Lung (tissue), 17 donors: ENCODE measurements at places on chromosomes 3 and 15. TPM values are rescaled to one million over a fixed set of nuclear protein-coding genes. Genes with fewer than 3 reads are reported as not detected.

GRCh38 chr15:49137861-49138260 is 17.5 kb downstream of the COPS2 start:
- no peak for DNase-seq
- H3K4me3 ChIP-seq: no peak overlapping the region
- peaks cover 30% of the 10 kb centered on the region for H3K36me3 ChIP-seq
- H3K4me1 ChIP-seq: no peaks in the 10 kb centered on the region
- no peaks in the 10 kb centered on the region for H3K27me3 ChIP-seq

DNA sequence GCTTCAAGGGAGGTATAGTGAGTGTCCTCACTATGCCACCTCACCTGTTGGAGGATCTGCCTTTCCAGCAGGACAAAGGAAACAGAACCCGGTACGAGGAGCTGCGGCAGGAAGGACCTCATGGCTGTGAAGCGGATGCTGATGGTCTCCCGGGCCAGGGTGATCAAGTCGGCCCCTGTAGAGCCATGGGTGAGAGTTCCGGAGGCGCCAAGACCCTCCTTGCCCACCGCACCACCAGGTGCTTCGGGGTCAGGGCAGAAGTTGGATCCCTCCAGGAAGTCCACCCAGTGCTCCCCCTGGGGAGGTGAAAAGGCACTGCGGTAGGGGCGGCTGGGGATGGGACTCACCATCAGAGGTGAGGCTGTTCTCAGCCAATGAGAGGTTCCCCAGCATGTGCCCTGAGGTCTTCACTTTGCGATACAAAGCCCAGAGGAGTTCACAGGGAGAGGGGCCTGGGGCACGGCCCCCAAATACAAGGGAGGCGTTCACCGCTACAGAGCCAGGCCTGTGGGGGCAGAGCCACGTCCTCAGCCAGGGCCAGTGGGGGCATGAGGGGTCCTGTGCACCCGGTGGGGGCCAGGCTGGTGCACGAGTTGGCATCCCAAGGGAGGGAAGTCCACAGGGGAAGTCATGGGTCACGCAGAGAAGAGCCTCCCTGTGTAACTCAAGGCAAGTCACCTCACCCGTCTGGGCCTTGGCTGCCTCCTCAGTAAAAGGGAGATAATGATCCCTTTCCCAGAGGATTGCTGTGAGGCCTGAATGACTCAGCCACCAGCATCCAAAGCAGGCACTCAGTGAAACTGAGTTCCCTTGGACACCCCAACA is 27.7 kb downstream of the C15orf39 start:
- H3K27ac ChIP-seq: no peak overlapping the region
- peaks cover 4% of the 10 kb centered on the region for H3K27me3 ChIP-seq
- no peak for DNase-seq
- no peaks in the 10 kb centered on the region for H3K36me3 ChIP-seq
- H3K4me1 ChIP-seq: peaks cover 6% of the 10 kb centered on the region

DNA sequence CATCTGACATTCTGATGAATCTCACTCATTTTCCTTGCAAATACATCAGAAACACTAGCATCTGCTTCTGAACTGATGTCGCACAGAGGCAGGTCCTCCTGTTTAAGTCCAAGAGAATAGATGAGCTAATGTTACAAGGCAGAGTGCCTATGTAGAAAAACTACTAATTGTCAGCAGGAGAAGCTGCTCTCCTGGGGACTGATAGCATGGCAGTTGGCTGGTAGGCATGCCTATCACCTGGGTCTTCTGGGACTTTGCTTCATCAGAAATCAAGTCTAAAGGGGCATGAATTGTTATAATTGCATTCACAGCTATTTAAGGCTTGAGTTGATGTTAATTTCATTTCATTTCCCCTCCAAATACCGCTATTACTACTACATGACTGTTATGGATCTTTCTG is 457.2 kb downstream of the RAP2B start:
- H3K4me3 ChIP-seq: no peak overlapping the region
- H3K4me1 ChIP-seq: no peaks in the 10 kb centered on the region

GRCh38 chr3:182644790-182645433 is 148.4 kb upstream of the ATP11B start:
- no peaks in the 10 kb centered on the region for H3K4me1 ChIP-seq
- H3K27me3 ChIP-seq: peaks cover 2% of the 10 kb centered on the region
- H3K36me3 ChIP-seq: no peaks in the 10 kb centered on the region
- no peak for DNase-seq

DNA sequence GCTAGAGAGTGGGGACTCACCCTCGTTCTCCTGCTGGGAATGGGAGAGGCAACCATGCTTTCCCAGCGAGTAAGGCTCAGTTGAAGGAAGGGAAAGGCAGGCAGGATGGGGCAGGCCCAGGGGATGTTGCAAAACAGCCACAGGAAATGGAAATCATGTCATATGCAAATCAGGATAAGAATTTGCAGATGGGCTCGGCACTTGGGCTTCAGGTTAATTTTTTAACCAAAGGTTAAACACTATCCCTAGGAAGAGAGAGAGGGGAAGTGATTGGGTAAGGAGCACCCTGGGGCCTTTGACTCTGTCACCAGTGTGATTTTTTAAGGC is 14.6 kb upstream of the PLA2G4E start:
- H3K4me3 ChIP-seq: no peak overlapping the region
- peak overlapping the region; percentile 29 for H3K27ac ChIP-seq

DNA sequence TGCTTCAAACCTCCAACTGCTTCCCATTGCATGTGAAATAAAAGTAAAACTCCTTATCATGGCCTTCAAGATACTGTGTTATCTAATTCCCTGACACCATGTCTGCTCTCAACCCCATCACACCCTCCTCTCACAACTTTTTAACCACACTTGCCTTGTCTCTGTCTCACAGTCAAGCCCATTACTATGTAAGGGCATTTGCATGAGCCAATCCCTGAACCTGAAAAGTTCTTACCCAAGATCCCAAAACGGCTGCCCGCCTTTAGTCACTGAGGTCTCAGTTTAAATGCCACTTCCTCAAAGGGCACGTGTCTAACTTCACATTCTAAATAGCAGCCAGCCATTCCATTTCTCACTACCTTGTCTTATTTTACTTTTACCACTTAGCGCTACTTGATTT is 83.1 kb downstream of the SST start:
- no peak overlapping the region for H3K4me3 ChIP-seq
- no peaks in the 10 kb centered on the region for H3K27me3 ChIP-seq
- no peak for DNase-seq
- no peaks in the 10 kb centered on the region for H3K4me1 ChIP-seq
- no peak overlapping the region for H3K27ac ChIP-seq
- no peaks in the 10 kb centered on the region for H3K36me3 ChIP-seq

GRCh38 chr3:157046520-157046919 is 113.4 kb downstream of the CCNL1 start:
- no peaks in the 10 kb centered on the region for H3K4me1 ChIP-seq
- no peak overlapping the region for H3K4me3 ChIP-seq
- H3K27me3 ChIP-seq: no peaks in the 10 kb centered on the region
- no peaks in the 10 kb centered on the region for H3K36me3 ChIP-seq

Gene A4GNT
- total RNA-seq: 0.25 TPM
